ENCODE measurements at places on chromosomes 2 and 18. TPM values are rescaled to one million over a fixed set of nuclear protein-coding genes. Genes with fewer than 3 reads are reported as not detected.

The UGT1A10 gene
- total RNA-seq: not detected

- no peak for DNase-seq
Observed at GRCh38 chr2:27377618-27378095, 2.9 kb downstream of the ZNF513 start.

The PARD3B gene
- 0.07 TPM for total RNA-seq

The LYPD6 gene
- not detected for total RNA-seq

DNA sequence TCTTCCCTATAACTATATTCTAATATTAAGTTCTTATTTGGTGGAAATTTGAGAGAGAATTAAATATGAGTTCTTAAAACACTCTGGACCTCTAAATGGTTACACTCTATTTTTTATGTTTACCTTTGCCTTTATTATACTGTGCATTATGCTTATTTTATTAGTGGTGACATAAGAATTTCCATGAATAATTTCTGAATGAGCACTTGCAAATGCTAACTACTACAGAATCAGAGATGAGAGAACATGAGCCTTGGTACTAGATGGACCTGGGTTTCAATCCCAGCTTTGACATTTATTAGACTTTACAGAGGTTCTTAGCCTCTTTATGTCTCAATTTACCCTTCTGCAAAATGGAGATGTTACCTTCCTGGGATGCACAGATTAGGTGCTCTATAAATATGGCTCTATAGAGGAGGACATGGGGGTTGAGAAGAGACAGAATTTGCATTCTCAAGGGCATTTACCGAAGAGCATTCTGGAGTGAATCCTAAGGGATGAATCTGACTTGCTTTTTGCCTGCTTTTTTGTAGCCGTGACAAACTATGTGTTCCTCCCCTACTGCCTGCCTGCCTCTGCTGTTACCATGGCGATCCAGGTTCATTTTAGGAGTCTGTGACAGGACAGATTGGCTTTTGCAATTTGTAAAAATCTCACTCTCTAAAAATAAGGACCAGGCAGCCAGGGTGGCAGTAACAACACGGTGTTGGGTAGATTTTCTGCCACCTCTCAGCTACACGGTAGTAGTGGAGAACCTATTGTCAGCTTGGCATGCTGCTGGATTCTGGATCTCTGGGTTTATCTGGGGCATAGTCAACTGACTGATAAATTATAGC is 20.7 kb upstream of the CNRIP1 start:
- no peak for DNase-seq

The RAD51AP2 gene
- not detected for total RNA-seq

The ERMN gene
- 0.82 TPM for total RNA-seq

DNA sequence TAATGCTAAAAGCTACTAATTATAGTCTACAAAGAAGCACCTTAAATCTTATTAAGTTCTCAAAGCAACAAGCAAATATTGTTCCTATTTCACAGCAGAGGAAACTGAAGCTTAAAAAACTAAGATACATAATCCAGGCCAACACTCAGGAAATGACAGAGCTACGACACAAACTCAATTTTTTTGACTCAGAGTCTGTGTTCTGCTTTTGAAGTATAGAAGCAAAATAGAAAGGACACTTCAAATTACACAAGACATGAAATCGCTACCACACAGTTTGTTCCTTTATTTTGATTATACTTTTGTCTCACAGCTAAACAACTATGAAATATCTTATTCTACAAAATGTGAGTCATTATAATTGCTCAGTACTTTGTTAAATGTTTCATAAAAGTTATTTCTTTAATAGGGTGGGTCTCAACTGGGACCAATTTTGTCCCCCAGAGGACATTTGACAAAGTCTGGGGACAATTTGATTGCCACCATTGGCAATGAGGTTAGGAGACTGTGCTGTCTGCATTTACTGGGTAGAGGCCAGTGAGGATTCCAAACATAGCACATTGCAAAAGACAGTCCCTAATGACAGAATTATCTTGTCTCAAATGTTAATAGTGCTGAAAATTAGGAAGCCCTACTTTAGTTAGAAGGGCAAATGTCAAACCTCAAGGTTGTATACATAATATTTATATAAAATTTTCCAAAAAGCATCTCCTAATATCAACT is 101.5 kb upstream of the GRB14 start:
- DNase-seq: no peak

DNA sequence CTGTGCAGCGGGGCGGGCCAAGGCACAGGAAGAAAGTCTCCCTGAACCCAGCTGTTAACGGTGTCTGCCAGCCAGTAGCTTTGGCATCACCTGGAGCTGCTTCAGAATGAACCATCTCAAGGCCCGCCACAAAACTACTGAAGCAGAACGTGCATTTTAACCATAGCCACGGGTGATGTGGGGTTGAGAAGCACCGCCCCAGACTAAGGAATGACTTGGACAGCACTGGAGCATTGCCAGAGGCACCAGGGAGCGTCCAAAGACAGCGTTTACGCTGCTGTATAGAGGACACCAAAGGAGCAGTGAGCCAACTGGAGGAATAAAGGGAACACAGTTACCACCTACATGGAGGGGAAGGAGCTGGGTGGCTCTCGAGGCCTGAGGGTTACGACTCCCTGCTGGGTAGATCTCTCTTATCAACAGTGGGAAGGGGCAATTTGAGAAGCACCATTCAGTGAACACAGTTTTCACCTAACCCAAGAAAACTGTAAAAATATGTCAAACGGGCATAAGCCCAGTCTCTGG is 28.4 kb upstream of the LONRF2 start:
- DNase-seq: no peak

GRCh38 chr2:184598316-184599053 is at the start of gene ZNF804A:
Gene ZNF804A (plus strand): TSS chr2:184598529. CDS start chr2:184598960, 431 bp downstream.
- DNase-seq: peak; percentile 11

The TMEM37 gene
- total RNA-seq: not detected

GRCh38 chr2:75495862-75496261 is 64.9 kb downstream of the EVA1A start:
- DNase-seq: no peak

The ASB18 gene
- total RNA-seq: not detected

The MAP3K20 gene
- 7.0 TPM for total RNA-seq

DNA sequence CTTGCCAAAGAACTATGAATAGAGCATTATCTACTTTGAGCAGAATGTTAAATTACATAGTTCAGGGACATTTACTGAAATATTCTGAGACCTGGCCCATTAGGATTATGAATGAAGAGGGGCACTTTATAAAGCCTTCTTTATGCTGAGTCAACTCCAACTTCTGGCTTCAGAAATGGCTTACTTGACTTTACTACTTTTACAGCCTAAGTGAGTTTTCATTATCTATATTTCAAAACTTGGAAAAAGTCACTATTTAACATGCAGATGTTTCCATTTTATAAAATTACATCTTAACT is 37.7 kb downstream of the SESTD1 start:
- no peak for DNase-seq

DNA sequence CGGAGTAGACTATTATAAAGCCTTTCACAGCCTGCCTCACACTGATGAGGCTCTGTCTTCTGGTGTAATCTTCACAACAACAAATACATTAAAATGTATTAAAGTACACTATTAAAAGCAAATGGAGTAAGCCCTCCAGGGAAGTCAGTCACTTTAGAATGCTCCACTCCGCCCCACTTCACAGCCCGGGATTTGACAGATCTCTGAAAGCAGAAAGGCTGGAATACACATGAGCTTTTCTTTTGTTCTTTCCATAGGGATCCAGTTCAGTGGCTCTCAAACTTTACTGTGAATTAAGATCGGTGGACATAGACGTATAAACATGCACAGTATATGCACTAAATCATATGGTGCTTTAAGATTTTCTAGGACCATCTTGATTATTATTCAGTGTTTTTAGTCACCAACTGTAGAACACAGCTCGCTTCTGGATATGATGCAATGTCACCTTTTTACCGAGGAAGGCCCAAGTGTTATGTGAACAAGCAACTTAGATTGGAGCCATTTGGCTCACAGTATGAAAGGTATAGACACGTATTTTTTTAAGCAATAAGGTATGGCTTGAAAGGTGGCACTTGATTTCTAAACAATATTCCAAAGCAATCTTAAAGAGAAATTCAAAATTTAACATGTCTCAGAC is 151.1 kb downstream of the PRKCE start:
- DNase-seq: no peak

DNA sequence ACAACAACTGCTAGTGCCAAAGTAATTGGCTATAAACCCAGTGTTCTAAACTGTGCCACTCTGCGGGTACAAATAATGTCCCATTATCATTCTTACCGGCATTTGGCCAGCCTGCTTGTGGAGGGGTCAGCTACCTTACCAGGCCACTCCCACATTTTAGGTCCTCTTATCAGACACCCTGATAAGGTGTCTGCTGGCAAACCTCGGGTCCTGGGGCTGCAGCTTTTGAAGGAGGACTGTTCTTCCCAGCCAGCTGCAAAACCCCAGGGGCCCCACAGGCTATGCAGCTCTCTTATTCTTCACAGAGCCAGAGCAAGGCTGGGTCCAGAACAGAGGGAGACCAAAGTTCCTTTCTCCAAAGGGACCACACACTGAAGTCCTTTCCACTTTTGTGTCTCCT is 258.0 kb upstream of the REV1 start:
- DNase-seq: no peak

DNA sequence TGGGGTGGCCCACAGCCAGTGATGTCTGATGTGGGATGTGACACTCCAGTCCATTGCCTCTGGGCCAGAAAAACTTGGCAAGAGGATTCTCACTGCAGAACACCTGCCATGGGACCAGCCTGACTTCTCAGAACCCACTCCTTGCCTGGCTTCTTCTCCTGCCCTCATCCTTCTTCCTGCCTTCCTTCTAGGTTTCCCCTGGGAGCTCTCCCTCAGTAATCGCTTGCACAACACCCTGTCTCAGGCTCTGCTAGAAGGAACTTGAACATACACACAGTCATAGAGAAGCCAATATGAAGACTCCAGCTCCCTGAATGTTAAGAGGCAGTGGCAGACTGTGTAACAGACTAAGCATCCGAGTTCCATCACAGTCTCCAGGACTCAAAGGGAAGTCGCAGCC is 4.3 kb upstream of the COL6A3 start:
- no peak for DNase-seq

The LRRTM4 gene
- total RNA-seq: not detected

DNA sequence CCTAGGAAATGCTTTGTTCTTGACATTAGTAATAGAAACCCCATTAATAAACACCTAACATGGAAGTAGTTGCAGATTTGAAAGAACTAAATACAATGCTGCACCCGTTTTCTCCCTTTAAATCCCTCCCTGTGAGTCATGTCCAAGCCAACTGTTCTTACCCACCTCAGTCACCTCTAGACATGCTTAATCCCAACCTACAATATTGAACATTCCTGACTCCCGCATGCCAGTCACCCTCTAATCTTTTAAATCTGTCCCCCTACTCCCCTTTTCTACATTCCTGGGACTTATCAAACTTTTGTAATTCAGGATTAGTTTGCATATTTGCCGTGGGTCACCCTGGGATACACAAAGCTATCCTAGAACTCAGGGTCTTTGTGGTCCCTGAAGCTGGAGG is 374.6 kb downstream of the IRS1 start:
- no peak for DNase-seq

The SERPINB13 gene
- not detected for total RNA-seq

The PAX3 gene
- not detected for total RNA-seq

DNA sequence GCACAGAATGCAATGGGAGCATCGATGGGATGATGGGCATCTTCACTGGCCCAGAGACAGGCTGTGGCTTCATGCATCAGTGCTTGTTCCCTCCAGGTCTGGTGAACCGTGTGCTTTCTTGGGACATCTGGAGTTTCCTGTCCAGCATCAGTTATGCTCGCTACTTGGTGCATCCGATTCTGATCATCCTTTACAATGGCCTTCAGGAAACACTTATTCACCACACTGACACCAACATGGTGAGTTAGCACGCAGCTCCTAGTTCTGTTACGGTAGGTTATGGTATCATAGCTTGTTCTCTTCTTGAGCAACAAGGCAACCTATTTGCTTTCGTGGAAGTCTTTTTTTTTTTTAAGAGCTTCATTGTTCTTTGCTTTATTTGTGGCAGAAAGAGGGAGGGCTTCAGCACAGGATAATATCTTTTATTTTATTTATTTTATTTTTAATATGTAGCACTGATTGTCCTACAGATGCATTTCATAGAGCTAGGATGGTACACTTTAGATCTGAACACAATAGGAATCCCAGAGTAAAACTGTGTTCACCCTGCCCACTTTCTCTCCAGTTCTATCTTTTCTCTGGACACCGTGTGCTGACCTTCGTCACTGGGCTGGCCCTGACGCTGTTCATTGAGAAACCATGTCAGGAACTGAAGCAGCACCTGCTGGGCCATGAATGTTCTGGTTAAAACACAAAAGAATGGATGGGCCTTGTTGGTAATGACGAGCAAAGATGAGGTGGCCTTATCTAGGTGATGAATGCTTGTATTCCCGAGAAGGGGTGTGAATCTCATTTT is 71.2 kb upstream of the SEC11C start:
- DNase-seq: no peak

DNA sequence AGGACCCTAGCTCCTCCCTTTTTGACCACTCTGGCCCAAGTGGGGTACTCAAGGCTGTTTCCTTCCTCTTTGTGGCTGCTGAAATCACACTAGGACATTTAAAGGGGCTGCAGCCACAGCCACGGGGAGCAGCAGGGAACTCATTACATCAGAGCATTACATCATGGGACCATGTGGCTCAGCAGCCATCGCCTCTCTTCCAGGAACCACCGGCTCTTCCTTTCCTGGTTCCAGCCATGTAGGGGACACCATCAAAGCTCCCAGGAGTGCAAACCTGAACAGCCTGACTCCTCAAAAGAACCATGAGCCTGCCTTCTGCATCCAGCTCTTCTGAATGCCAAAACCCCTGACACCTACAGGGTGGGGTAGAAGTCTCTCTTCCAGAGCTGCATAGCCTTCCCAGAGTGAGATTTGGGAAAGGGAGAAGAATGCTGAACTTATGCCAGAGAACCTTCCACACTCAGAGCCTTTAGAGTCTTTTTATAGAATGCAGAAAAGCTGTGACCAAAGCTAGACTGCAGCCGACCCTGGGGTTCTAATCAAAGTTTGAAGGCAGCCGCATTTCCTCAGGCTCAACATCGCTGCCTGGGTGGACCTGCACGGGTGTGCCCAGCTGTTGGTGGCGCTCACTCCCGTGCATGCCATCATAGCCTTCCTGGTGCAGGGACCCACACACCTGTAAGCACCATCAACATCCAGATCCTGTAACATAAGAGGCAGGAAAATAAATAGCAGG is 121.7 kb downstream of the KLHL29 start:
- DNase-seq: no peak
